ENCODE measurements at places on chromosomes 11 and 22.

GRCh38 chr11:76189682-76190081 lies 16.6 kb downstream of the WNT11 start:
- DNase-seq: no peak

GRCh38 chr11:88340366-88340935 lies 2.9 kb upstream of the CTSC start:
- DNase-seq: no peak

GRCh38 chr22:33438273-33438672 lies 380.1 kb upstream of the SYN3 start:
- DNase-seq: no peak

- DNase-seq: no peak
Observed at GRCh38 chr11:110198031-110198729, 98.2 kb downstream of the RDX start.

DNA sequence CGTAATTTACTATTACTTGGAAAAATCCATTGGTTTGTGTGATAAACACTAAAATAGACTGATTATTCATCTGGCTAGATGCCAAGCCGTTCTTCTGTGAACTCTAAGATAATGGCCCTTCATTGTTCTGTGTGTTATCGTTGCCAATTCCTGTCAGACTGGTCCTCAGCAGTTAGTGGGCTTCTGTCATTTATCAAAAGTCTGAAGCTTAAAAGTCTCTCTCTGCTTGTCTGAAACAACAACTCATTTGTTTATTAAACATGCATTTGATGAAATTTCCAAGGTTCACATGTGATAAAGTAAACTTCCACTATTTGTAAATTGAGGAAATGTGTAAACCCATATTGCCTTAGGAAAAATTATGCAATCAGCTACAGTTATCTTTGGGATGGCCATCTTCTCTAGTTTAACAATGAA lies 21.1 kb upstream of the RDX start:
- DNase-seq: no peak

- no peak for DNase-seq
Observed at GRCh38 chr11:80686889-80687288, 1246.1 kb upstream of the TENM4 start.

- no peak for DNase-seq
Observed at GRCh38 chr22:39815932-39816331, 77.6 kb downstream of the ENTHD1 start.

GRCh38 chr11:128174465-128175291 lies 412.7 kb downstream of the ETS1 start:
- no peak for DNase-seq

GRCh38 chr11:60131912-60132311 lies 43.4 kb downstream of the MS4A2 start:
- no peak for DNase-seq

Measured in stimulated activated CD8-positive, alpha-beta memory T cell treated with anti-CD3 and anti-CD28 coated beads, Interleukin-15, amount 100 ng/mL, for 24 hours (primary cell).